Right lung (tissue), 10 donors: ENCODE measurements at places on chromosomes 7 and 10. TPM values are rescaled to one million over a fixed set of nuclear protein-coding genes. Genes with fewer than 3 reads are reported as not detected.

Gene ADCY1
- polyA plus RNA-seq: 2.8 TPM

Gene GPR85
- 1.7 TPM for polyA plus RNA-seq

Gene LRRC17
- 232 TPM for polyA plus RNA-seq

Gene DDC
- polyA plus RNA-seq: 12.2 TPM

Gene CYP3A7
- polyA plus RNA-seq: 0.59 TPM

Gene TRIM73
- polyA plus RNA-seq: 9.2 TPM

Gene OR2A5
- 0.26 TPM for polyA plus RNA-seq

Gene SEMA4G
- polyA plus RNA-seq: 46.3 TPM
